Panc1 (cell line): ENCODE measurements at places on chromosomes 6 and 20.

DNA sequence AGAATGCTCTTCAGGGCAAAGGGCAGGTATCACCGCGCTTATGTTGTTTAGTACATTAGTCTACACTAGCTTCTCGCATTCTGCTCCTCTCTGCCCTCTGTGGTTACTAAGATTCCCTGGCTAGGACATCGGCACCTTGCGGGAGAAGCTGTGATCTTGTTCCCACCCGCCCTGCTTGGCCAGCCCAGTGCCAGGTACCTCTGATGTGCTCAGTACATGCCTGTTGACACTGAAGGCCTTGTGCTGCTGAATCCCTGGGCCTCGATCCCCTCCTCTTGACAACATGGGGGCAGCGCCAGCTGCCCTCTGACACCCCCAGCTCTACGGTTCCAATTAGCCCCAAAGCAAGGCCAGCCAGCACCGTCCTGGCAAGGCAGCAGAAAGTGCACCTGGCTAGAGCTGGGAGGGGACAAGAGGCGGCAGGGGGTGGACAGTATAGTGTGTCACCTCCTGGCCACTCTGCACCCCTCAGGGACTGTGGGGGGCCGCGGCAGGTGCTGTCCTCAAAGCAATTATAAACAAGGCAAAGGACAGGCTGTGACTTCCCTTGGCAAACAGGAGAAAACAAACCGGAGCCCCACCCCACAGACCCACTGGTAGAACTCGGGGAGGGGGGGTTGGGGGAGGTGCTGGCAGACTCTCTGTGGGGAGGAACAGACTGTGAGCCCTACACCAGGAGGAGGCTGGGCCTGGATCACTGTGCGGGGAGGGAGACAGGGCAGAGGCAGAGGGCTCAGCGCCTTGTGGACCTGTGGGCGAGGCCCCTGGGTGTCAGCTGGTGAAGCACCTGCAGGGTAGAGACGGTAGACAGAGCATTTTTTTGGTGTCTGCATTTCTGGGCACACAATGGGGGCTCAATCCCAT lies 7.1 kb downstream of the TFEB start:
- DNase-seq, result no peak

GRCh38 chr6:116766506-116767176 lies 1.1 kb upstream of the FAM162B start:
- DNase-seq, result no peak

GRCh38 chr20:3423126-3423525 lies 15.7 kb upstream of the DNAAF9 start:
- DNase-seq, result no peak

GRCh38 chr20:32943490-32944052 lies 60.7 kb downstream of the SUN5 start:
- DNase-seq, result no peak

DNA sequence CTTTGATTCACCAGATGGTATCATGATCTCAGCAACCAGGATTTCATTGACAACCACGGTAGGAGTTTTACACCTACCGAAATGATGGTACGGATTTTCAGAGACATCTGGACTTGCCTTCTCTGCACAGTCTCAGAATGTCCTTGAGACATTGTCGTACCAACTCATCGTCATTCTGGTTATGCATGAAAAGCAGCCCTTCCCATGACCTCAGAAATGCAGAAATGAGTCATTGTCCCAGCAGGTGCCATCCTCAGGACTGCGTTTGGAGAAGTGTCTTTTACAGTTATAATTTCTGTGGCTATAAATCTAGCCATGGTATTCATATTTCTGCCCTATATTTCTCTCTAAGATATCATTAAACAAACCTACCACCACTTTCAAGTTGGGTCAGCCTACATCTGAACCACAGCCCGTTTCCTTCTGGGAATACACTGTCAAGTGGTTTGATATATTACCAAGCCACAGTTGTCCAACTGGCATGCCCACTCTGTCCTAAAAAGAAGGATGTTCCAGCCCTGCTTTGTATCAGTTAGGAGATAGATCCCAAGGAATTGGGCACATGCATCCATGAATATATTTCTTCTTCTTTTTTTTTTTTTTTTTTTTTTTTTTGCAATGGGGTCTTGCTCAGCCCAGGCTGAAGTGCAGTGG lies 7.5 kb upstream of the BFSP1 start:
- DNase-seq, result no peak

- no peak for DNase-seq
Observed at GRCh38 chr6:25954756-25955155, 7.8 kb upstream of the TRIM38 start.

DNA sequence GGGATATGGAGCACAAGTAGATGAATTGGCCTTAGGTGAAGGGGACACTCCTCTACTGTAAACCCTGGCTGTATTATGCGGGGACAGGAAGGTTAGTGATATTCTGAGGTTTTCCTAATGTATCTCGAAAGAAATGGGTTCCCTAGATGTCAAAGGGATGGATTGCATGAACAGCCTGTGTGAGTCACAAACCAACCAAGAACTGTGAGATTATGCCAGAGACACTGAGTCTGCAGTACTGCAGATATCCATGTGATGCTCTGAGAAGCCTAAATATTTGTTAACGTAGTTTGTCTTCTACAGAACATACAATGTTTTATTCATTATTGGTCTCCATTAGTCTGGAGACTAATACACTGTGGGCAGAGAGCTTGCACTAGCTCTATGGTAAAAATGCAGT lies 182.2 kb downstream of the AKAP7 start:
- DNase-seq, result no peak

DNA sequence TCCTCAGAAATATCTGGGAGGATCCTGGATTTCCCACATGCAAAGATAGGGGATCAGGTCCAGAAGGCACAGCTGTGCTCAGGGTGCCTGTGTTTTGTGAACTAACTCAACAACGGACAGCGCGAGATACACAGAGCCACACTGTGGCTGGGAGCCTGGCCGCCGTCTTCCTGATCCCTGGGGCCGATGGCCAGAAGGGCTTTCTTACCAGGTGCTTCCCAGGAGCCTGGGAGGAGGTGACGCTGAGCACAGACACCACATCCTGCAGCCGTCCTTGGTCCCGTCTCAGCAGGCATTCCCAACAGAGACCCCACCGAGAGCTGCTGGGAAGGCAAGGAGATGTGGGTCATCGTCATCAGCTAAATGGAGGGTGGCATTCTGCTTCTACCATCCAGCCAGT lies 144.6 kb upstream of the AFDN start:
- DNase-seq, result no peak

GRCh38 chr20:32537657-32538525 lies 47.2 kb downstream of the NOL4L start:
- no peak for DNase-seq

- DNase-seq, result no peak
Observed at GRCh38 chr6:30845183-30845582, 39.1 kb upstream of the DDR1 start.

- DNase-seq, result no peak
Observed at GRCh38 chr6:38877721-38878120, 162.6 kb downstream of the DNAH8 start.

GRCh38 chr20:32577657-32578056 lies 7.5 kb downstream of the NOL4L start:
- no peak for DNase-seq

GRCh38 chr6:41040940-41041536 lies 1.2 kb upstream of the TSPO2 start:
- DNase-seq, result no peak

- DNase-seq, result no peak
Observed at GRCh38 chr20:61857884-61858283, 207.8 kb downstream of the TAF4 start.

DNA sequence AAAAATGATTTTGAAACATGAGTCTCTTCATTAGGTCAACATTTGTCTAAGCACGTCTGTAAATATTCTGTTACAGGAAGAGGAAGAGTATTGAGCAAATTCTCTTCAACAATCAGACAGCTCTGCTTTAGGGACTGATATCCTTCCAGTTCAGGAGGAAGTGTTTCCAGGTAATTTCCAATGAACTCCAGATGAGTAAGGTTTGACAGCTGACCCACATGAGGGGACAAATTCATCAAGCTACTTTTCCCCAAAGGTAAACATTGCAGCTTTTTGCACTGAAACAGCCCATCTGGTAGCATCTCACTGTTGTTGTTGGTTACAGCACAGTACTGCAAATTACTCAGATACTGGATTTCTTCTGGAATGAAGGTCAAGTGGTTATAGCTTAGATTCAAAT lies 18.1 kb downstream of the ENPP1 start:
- no peak for DNase-seq

GRCh38 chr20:49526056-49526455 lies 41.9 kb downstream of the PTGIS start:
- no peak for DNase-seq

- DNase-seq, result no peak
Observed at GRCh38 chr6:161963634-161964234, 689.9 kb upstream of the AGPAT4 start.

DNA sequence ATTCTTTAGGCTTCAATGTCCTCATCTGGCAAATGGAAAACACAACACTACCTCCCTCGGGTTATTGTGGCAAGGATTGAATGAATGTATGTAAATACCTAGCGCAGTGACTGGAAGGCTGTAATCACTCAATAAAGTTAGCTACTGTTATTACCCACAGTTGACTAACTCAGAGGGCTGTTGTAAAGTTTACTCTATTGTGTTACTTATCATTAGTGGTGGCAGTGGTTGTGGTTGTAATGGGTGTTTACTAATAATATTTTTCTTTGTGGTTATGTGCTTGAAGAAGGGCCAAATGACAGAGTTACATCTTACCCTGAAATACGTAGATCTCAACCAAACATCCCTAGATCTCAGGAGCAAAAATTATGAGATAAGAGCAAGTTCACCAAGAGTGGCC lies 42.0 kb upstream of the PXDC1 start:
- no peak for DNase-seq

- no peak for DNase-seq
Observed at GRCh38 chr6:137699031-137699683, 167.9 kb upstream of the TNFAIP3 start.

- no peak for DNase-seq
Observed at GRCh38 chr6:150517175-150517574, 82.5 kb upstream of the PLEKHG1 start.

DNA sequence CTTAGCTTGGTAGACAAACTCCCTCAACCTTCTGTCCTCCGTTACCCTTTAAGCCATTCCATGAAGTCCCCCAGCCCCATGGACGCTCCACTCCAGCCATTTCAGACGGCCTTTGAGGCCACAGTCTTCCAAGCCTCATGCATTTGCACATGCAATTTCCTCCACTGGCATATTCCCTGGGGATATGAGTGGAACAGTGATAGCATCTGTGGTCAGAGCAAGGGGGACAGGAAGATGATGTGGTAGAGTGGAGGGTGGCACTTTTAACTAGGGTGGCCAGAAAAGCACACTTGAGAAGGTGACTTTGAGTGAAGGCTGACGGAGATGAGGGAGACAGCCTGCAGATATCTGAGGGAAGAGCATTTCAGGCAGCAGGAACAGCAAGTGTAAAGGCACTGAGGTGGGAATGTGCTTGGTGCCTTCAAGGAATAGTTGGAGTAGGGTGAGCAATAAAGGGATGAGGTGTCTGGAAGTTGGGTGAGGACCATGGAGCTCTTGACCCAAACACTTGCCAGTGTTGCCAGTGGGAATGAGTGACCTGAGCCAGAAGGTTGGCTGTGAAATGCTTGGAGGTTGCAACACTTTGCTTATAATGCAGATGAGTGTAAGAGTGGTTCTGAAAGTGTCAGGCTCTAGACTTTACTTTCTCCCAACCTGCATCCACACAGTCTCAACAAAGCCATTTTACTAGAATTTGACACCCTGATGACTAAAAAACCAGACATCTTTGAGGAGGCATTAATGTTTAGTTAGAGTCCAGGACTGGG lies 275.6 kb upstream of the SUPT3H start:
- DNase-seq, result no peak

- peak; percentile 20 for DNase-seq
Observed at GRCh38 chr20:8721098-8721497, 347.8 kb upstream of the PLCB4 start.

GRCh38 chr20:3521852-3522740 lies 51.3 kb downstream of the ATRN start:
- no peak for DNase-seq
